Kidney (tissue), 22 donors: ENCODE measurements at places on chromosomes 12 and 14. TPM values are rescaled to one million over a fixed set of nuclear protein-coding genes. Genes with fewer than 3 reads are reported as not detected.
A peak's percentile ranks its signal among the peaks of the same experiment; 100 is the strongest.

Gene KIF26A
- total RNA-seq = 12.3 TPM

DNA sequence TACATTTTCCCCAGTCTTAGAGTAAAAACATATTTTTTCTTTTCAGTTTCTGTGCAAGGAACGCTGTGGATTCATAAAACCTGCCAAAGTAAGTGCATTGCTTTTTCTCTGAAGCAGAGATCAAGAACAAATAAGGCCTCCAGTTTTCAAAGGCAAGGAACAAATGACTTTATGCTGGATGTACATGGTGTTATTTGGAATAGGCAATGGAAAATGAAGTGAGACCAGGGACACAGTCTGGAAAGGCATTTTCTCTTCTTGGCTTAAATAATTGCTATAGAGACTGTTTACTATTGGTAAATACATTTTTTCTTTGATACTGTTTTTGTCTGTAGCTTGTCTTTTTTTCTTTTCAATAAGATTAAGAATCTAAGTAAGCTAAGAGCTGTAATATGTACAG lies 725.9 kb upstream of the MDGA2 start:
- DNase-seq = no peak

- DNase-seq = peak; percentile 74
Measured at GRCh38 chr12:58346032-58346632, 404.8 kb downstream of the ATP23 start.

- no peak for DNase-seq
Measured at GRCh38 chr12:38490941-38491340, 174.4 kb downstream of the ALG10B start.

DNA sequence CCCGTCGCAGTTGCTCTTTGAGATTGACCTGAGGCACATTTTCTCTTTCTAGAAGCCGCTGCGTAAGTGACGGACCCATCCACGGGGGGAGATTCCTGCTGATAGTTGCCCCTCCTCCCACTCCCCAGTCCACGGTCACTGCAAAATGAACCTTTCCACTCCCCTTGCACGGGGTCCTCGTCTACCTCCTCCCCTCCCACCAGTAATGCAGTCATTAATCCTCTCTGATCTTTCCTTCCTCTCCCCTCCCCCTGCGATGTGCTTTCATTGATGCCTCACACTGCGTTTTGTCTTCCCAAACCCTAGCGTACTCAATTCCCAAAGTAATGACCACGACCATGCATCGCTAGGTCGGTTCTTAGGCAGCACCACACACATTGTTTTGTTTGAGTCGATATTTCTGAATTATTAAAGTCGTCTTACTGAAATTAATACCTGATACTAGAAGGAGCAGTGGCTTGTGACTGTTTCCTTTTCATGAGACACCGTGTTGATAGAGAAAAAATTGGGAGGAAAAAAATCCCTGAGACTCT lies 857 bp downstream of the ETNK1 start:
- DNase-seq = no peak

DNA sequence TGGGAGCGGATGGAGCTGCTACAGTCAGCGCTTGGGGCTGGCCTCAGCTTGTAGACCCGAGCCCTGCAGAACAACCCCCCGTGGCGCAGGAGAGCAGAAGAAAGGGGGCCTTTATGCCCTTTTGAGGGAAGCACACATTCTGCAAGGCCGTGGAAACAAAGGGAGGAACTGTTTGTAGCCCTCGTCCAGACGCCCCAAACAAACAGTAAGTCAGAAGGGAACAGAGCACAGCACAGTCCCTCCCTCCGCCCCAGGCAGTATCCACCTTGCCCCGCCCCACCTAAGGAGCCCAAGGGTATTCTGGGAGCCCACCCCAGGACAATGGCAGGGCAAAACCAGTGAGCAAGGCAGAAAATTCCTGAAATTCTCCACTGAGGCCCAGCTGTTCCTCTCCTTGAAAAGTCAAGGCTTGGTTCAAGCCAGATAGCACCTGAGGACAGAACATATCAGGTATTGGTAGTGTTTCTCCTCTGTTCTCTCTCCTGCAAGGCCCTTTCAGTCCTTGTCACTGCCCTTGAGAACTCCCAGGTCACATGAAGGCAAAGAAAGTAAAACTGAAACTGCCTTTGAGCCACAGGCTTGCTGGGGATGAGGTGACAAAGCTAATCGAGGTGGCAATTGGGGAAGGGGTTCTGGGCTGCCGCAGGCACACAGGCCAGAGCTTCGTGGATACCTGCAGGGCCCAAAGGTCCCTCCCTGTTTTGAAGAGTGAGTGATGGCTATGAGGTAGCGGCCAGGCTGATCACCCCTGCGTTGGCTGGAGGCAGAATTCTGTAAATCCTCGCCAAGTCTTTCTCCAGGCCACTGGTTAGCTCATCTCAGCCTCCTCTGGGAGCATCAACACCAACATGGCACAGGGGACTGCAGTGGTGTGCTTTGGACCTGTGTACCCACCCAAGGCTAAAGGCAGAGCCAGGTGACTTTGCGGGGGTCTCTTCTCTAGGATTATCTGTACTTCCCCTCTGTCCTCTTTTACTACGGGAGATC lies 499 bp downstream of the DGLUCY start:
- DNase-seq = peak; percentile 71

GRCh38 chr12:118549510-118549980 lies 173.2 kb downstream of the SUDS3 start:
- peak; percentile 57 for DNase-seq

- no peak for DNase-seq
Measured at GRCh38 chr14:50122291-50122690, 5.9 kb upstream of the VCPKMT start.

- peak; percentile 7 for DNase-seq
Measured at GRCh38 chr14:40623643-40624042, 983.0 kb upstream of the LRFN5 start.

DNA sequence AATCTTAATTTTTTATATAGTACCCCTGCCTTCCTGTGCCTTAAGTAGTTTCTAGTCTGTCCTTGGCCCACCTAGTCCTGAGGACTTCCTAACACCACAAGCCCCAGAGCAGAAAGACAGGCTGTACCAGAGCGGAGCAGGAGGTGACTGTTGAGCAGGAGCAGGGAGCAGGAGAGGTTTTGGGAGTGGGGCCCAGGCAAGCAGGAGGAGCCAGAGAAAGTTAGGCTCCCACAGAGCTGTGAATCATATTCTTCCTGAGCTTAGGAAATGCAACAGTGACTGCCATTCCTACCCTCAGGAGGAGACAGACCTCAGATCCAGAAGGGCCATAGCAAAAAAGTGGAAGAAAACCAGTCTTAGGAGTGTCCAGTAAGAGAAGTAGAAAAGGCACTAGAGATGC lies 28.3 kb upstream of the COL2A1 start:
- DNase-seq = no peak

- no peak for DNase-seq
Measured at GRCh38 chr14:34629344-34629656, 648 bp downstream of the SNX6 start.

Gene BMAL2
- total RNA-seq = 12.8 TPM

- no peak for DNase-seq
Measured at GRCh38 chr14:79328863-79329262, 882.4 kb downstream of the DIO2 start.

DNA sequence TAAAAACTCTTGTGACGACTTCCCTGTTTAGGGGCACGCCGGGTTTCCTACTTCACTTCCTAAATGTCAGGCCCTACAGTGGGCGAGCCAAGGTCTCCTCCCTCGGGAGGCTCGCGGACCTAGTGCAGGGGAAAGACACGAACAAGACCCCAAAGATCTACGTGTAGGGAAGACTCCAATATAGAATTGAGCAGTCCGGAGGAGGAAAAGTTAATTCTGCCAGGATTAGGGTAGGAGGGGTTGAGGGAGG lies 564 bp downstream of the ATXN3 start:
- DNase-seq = peak; percentile 76

DNA sequence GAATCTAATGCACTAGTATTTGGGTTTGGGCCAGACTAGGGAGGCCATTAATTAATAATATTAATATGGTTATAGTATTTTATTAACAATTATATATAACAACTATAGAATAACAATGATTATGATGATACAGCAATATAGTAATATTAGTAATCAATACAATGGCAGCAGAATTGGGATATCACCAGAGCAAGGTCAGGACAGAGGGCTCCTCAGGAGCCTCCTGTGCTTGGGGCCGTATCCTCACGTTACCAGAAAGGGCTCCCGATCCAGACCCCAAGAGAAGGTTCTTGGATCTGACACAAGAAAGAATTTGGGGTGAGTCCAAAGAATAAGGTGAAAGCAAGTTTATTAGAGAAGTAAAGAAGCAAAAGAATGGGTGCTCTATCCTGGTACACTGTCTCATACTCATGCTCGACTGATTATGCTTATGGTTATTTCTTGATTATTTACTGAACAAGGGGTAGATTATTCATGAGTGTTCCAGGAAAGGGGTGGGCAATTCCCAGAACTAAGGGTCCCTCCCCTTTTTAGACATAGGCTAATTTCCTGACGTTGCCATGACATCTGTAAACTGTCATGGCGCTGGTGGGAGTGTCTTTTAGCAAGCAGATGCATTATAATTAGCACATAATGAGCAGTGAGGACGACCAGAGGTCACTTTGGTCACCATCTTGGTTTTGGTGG lies 61.6 kb downstream of the RIN3 start:
- DNase-seq = no peak

Gene LRP1-AS
- not detected for total RNA-seq

Gene CRACR2A
- 6.1 TPM for total RNA-seq

Gene RD3L
- total RNA-seq = not detected

Gene GLI1
- 2.8 TPM for total RNA-seq

Gene GPRC5D
- 0.25 TPM for total RNA-seq

- peak; percentile 78 for DNase-seq
Measured at GRCh38 chr14:104563742-104564615, 15.6 kb upstream of the C14orf180 start.

DNA sequence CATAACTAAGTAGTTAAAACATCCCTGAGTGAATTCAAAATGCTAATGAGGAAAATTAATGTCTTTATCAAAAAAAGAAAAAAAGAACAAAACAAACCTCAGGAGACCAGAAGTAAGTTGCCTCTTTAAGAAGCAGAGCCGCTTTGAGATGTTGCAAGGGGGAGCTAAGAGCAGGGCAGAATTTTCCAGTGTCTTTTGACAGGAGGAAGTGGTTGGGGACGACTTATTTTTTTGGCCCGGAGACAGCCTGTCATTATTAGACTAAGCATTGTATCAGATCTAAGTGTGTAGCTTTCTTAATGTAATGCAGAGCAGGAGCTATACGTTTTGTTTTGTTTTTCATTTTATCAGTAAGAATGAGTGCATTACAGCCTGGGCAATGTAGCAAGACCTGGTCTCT lies 206.6 kb downstream of the CACNA1C start:
- no peak for DNase-seq

DNA sequence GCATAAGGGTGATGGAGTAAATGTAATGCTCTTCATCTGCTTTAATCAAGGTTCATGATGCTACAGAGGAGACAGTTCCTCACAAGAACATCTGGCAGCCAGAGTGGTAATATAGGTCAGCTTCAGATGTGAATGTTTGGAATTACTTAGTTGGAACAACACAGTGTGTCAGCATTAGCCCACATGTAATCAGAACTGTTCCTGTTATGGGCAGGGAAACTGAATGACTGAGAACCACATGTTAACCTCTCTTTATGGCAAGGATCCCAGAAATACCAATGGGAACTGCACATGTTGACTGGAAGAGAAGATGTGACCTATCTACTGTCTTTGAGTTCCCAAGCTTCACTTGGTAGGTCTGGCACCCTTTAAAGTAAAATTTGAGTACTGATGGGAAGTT lies 390.1 kb upstream of the PDE3A start:
- no peak for DNase-seq

Gene TRIM9
- total RNA-seq = 2.0 TPM

GRCh38 chr14:24075485-24076301 lies 4.3 kb downstream of the CPNE6 start:
- DNase-seq = no peak

DNA sequence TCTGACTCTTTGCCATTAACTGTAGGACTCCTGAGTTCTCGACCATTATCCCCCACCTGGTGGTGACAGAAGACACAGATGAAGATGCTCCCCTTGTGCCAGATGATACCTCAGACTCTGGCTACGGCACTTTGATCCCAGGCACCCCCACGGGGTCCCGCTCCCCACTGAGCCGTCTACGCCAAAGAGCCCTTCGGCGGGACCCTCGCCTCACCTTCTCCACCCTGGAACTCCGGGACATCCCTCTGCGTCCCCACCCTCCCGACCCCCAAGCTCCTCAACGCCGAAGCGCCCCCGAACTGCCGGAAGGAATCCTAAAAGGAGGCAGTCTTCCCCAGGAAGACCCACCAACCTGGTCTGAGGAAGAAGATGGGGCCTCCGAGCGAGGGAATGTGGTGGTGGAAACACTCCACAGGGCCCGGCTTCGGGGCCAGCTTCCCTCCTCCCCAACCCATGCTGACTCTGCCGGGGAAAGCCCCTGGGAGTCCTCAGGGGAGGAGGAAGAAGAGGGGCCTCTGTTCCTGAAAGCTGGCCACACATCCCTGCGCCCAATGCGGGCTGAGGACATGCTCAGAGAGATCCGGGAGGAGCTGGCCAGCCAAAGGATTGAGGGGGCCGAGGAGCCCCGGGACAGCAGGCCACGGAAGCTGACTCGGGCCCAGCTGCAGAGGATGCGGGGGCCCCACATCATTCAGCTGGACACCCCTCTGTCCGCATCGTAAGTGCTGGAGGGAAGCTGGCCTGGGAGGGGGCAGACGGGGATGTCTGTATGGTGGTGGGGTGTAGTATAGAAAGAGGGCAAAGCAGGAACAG lies 14.4 kb downstream of the TNFRSF1A start:
- DNase-seq = peak; percentile 55

DNA sequence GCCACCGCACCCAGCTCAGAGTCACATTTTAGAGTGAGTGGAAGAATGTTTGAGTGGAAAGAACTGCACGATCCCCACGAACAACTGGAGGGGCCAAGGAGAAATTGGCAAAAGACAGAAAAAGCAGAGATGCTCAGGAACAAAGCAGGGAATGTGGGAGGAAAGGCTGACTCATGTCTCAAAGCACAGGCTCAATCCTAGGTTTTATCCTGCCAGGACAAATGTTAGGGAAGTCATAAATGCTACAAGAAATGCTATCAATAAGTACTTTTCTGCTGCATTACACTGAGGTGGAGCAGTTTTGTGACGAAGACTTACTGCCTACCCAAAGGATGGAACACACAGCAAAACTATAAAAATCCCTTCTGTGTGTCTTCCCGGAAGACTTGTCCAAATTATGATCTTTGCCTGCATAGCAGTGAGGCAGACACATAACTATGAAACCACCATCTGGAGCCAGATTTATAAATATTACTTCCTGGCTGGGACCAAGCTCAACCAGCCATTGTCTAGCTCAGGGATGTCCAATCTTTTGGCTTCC lies 26.7 kb downstream of the NIN start:
- no peak for DNase-seq

DNA sequence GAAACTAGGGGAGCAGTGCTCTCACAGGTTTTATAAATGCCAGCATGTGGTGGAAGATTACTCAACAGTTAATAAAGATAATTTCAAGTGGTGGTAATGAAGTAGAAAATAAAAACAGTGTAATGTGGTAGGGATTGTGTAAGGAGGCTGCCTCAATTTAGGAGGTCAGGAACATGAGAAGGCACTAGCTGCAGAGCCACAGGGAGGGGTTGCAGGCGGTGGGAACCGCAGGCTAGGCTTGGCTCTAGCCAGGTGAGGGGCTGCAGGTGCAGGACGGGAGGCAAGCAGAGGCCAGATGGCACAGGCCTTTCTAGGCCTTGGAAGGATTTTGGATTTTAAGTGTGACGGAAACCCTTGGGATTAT lies 768 bp downstream of the METTL25 start:
- DNase-seq = peak; percentile 72
